Natural killer cell treated with Interleukin-12 subunit alpha and Interleukin-12 subunit beta and Interleukin-15 and Interleukin-18, amount 100 ng/mL, for 72 hours (primary cell): ENCODE measurements at places on chromosomes 11 and 22. TPM values are rescaled to one million over a fixed set of nuclear protein-coding genes. Genes with fewer than 3 reads are reported as not detected.
A peak's percentile ranks its signal among the peaks of the same experiment; 100 is the strongest.

DNA sequence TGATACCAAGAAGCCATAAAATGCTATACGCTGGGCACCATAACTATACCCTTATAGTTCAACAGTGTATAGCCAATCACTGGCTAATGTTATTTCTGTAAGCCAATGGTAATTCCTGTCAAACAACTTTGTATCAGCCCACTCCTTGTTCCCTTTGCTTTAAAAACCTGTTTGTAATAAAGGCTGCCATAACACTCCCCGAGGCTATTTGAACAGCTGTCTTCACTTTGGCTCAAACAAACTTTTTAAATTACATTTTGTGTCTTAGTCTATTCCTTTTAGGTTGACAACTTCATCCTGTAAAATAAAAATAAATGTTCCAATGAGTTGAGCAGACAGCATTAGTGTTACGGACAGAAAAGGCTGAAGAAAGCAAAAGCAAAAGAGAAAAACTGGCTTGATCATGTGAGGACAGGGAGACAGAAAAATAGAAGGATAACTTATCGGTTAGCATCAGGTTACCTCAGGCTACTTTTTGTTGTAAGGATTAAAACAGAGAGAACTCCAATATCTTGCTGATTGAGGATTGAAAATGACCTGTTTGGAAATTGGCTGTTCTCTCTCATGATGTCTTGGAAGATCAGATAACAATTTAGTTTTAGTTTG is 95.0 kb downstream of the AASDHPPT start:
- no peak overlapping the region for H3K27ac ChIP-seq
- H3K4me3 ChIP-seq = no peak overlapping the region
- no peaks in the 10 kb centered on the region for H3K4me1 ChIP-seq
- no peaks in the 10 kb centered on the region for H3K27me3 ChIP-seq

DNA sequence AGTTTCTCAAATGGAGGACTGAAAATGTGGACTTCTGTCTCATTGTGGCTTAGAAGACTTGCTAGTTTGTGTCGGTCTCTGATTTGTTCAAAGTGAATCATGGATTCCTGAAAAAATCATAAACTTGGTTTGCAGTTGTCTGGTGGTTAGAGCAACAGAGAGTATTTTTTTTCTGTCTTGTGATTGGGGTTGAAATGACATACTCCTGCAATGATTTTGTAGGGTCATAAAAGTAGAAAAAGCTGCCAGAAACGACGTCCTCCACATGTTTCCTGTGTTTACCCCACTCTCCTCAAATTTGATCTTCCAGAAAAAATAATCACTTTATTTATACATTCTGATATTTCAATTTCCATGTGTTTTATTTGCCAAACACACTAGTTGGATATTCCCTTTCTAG is 219.2 kb upstream of the PGR start:
- H3K27me3 ChIP-seq = no peaks in the 10 kb centered on the region
- no peak for DNase-seq
- no peak overlapping the region for H3K4me3 ChIP-seq

- no peaks in the 10 kb centered on the region for H3K36me3 ChIP-seq
- H3K4me3 ChIP-seq = no peak overlapping the region
- no peak for DNase-seq
Measured at GRCh38 chr22:33401291-33401690, 343.1 kb upstream of the SYN3 start.

GRCh38 chr22:43946384-43946667 is 8.9 kb upstream of the SAMM50 start:
- no peak overlapping the region for H3K27ac ChIP-seq
- no peak for DNase-seq
- H3K4me3 ChIP-seq = no peak overlapping the region
- H3K36me3 ChIP-seq = no peaks in the 10 kb centered on the region
- peaks cover 22% of the 10 kb centered on the region for H3K27me3 ChIP-seq

- no peaks in the 10 kb centered on the region for H3K36me3 ChIP-seq
- peak overlapping the region; percentile 67 for H3K27ac ChIP-seq
- no peak for DNase-seq
- H3K4me1 ChIP-seq = peaks cover 15% of the 10 kb centered on the region
- peaks cover 17% of the 10 kb centered on the region for H3K27me3 ChIP-seq
Measured at GRCh38 chr11:114057605-114058004, 1.9 kb upstream of the ZBTB16 start.

GRCh38 chr22:28030473-28030872 is 111.4 kb upstream of the PITPNB start:
- no peak overlapping the region for H3K4me3 ChIP-seq
- no peak overlapping the region for H3K27ac ChIP-seq
- no peaks in the 10 kb centered on the region for H3K36me3 ChIP-seq
- no peaks in the 10 kb centered on the region for H3K27me3 ChIP-seq
- no peaks in the 10 kb centered on the region for H3K4me1 ChIP-seq
- DNase-seq = no peak

GRCh38 chr11:15602785-15603567 is 488.3 kb downstream of the INSC start:
- no peaks in the 10 kb centered on the region for H3K4me1 ChIP-seq
- H3K4me3 ChIP-seq = no peak overlapping the region
- H3K27ac ChIP-seq = no peak overlapping the region
- H3K36me3 ChIP-seq = no peaks in the 10 kb centered on the region

DNA sequence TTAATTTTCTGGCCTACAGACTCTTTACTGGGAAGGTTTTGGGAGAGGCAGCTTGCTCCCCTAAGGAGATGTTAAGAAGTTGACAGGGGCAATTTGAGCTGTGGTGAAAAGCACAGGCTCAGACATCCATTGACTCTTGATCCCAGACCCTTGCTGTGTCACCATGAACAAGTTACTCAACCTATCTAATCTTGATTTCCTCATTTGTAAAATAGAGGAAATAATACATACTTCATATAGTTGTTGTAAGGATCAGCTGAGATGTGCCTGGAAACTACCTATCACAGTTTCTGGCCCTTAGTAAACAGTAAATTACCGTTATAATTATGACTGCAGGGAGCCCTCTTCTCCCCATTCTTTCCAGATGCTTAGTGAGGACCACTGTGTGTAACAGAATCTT is 16.6 kb upstream of the SCGB1D4 start:
- H3K4me1 ChIP-seq = peaks cover 9% of the 10 kb centered on the region
- H3K36me3 ChIP-seq = no peaks in the 10 kb centered on the region
- H3K27ac ChIP-seq = no peak overlapping the region
- DNase-seq = no peak
- H3K27me3 ChIP-seq = peaks cover 14% of the 10 kb centered on the region

DNA sequence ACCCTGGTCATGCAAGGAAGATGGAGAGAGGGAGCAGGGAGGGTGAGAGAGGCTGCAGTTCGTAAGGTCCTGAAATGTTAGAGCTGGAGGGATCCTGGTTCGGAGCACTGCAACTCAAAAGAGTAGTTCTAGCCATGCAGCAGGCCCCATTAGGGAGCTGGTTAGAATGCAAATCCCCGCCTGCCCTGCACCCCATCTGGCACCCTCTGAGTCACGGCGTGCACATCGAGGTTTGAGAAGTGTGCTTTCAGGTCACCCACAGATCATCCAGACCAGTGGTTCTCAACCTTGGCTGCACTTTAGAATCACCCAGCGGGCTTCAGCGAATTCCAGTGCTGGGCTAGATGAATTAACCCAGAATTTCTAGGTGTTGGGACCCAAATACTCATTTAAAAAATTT is 48.2 kb downstream of the ST3GAL4 start:
- no peaks in the 10 kb centered on the region for H3K27me3 ChIP-seq
- H3K36me3 ChIP-seq = no peaks in the 10 kb centered on the region
- peaks cover 31% of the 10 kb centered on the region for H3K4me1 ChIP-seq
- H3K27ac ChIP-seq = no peak overlapping the region
- H3K4me3 ChIP-seq = no peak overlapping the region

- no peak overlapping the region for H3K4me3 ChIP-seq
- H3K27ac ChIP-seq = no peak overlapping the region
- no peaks in the 10 kb centered on the region for H3K27me3 ChIP-seq
- DNase-seq = no peak
- H3K36me3 ChIP-seq = no peaks in the 10 kb centered on the region
Measured at GRCh38 chr11:131645237-131645636, 274.8 kb downstream of the NTM start.

DNA sequence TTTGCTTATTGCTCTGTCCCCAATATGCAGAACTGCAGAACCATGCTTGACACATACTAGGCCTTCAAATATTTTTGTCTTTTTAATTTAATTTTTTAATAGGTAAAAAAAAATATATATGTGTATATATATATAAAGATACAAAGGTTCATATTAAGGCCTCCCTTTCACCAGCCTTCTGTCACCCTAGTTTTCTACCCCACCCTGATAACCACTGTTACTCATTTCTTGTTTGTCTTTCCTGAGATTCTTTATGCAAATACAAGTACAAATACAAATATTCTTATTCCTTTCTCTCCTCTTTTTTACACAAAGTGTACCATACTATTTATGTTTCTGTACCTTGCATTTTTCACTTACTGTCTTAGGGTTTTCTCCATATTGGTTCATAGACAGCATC is 43.0 kb downstream of the UVRAG start:
- peak overlapping the region; percentile 48 for H3K27ac ChIP-seq
- DNase-seq = no peak
- peak overlapping the region; percentile 70 for H3K4me3 ChIP-seq
- no peaks in the 10 kb centered on the region for H3K27me3 ChIP-seq
- peaks cover 28% of the 10 kb centered on the region for H3K4me1 ChIP-seq
- H3K36me3 ChIP-seq = peaks cover 7% of the 10 kb centered on the region

DNA sequence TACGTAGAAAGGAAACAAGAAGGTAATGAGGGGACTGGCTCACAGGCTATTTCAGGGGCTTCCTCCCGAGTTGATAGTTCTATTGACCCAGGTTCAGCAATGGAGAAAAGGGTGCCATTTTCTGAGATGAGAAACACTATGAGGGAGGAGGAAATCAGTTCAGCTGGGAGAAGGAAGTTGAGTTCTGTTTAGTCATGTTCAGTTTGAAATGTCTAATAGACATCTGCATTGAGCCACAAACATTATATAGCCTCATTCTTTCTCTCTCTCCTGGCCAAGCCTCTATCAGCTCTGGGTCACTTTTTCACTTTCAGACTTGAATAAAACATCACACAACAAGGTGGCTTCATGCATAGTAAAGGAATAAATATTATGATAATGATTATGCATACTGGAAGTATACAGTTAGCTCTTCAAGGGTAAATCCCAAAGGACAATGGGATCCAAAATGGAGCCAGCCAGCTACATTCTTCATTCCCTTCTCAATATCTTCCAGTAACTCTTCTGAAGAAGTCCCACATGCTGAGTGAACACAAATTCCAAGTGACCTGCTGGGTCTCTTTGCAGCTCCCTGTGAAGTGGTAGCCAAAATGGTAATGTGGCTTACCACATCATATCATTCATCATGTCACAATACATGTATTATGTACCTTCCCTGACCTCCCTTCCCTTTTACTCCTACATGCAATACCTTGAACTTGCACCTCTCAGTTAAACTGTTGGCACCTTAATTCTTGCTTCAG is 80.9 kb upstream of the CD44 start:
- H3K4me1 ChIP-seq = peaks cover 39% of the 10 kb centered on the region
- H3K27me3 ChIP-seq = no peaks in the 10 kb centered on the region
- H3K36me3 ChIP-seq = peaks cover 19% of the 10 kb centered on the region
- peak overlapping the region; percentile 57 for H3K27ac ChIP-seq
- no peak for DNase-seq

- H3K36me3 ChIP-seq = no peaks in the 10 kb centered on the region
- no peaks in the 10 kb centered on the region for H3K4me1 ChIP-seq
- DNase-seq = peak; percentile 41
- H3K27ac ChIP-seq = no peak overlapping the region
- no peak overlapping the region for H3K4me3 ChIP-seq
- H3K27me3 ChIP-seq = no peaks in the 10 kb centered on the region
Measured at GRCh38 chr11:2564008-2564530, 119.3 kb downstream of the KCNQ1 start.

DNA sequence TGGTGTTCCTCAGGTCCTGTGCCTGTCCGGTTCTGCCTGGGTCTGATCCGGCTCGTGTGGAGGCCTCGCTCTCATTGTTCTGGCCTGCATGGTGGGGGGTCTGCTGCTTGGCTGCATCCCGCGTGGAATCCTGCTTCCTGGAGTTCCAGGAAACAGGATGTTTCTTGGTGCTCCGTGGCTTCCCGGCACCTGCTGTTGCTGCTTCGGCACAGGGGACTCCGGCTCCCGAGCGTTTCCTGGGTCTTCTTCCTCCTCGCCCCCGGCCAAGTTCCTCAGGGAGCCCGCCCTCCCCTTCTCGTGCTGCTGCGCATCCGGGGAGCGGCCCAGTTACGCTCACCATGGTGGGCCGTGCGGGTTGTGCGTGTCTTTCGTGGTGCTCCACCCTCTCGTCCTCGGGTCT is 29.9 kb downstream of the GLB1L2 start:
- no peak overlapping the region for H3K27ac ChIP-seq
- no peaks in the 10 kb centered on the region for H3K36me3 ChIP-seq
- H3K4me3 ChIP-seq = no peak overlapping the region
- DNase-seq = no peak
- H3K27me3 ChIP-seq = peaks cover 9% of the 10 kb centered on the region

GRCh38 chr22:30290342-30291057 is 1.2 kb upstream of the CASTOR1 start:
- H3K4me3 ChIP-seq = peak overlapping the region; percentile 84
- peaks cover 12% of the 10 kb centered on the region for H3K4me1 ChIP-seq
- DNase-seq = no peak
- H3K36me3 ChIP-seq = no peaks in the 10 kb centered on the region

DNA sequence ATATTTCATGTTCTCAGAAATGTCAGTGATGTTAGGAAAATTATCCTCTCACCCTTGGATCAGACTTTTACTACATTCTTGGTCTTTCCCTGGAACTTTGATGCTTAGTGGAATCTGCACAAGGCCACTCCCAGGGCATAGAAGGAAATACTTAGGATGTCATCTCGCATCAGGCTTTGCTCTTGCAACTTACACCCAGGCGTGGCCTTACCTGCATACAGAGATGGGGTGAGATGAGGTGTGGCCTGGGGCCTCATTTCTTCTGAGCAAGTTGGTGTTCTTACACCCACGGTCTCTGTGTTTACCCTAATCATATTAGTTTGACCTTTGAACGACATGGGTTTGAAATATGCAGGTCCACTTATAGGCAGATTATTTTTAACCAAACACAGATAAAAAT is 19.0 kb upstream of the OR52K2 start:
- DNase-seq = no peak
- H3K4me3 ChIP-seq = no peak overlapping the region
- H3K4me1 ChIP-seq = no peaks in the 10 kb centered on the region
- H3K27ac ChIP-seq = no peak overlapping the region

DNA sequence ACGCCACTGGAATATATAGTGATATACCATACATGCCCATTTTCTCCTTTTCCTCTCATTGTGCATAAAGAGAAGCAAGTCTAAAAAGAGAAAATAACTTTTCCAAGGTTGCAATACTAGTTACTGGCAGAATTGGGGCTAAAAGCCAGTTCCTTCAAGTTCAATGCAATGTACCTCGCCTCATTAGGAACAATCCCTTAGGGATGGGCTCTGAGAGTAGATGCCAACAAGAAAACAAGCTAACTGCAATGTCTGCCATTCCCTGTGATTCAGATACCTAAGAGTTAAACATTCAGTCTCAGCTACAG is 114.3 kb downstream of the RBFOX2 start:
- peaks cover 24% of the 10 kb centered on the region for H3K27me3 ChIP-seq
- no peak for DNase-seq
- H3K27ac ChIP-seq = no peak overlapping the region

Gene OTOG
- not detected for total RNA-seq

Gene TRIM29
- not detected for total RNA-seq

Gene SLC7A4
- total RNA-seq = not detected

Gene MPZL3
- 12.8 TPM for total RNA-seq
